ENCODE measurements at places on chromosomes 12 and 14.

DNA sequence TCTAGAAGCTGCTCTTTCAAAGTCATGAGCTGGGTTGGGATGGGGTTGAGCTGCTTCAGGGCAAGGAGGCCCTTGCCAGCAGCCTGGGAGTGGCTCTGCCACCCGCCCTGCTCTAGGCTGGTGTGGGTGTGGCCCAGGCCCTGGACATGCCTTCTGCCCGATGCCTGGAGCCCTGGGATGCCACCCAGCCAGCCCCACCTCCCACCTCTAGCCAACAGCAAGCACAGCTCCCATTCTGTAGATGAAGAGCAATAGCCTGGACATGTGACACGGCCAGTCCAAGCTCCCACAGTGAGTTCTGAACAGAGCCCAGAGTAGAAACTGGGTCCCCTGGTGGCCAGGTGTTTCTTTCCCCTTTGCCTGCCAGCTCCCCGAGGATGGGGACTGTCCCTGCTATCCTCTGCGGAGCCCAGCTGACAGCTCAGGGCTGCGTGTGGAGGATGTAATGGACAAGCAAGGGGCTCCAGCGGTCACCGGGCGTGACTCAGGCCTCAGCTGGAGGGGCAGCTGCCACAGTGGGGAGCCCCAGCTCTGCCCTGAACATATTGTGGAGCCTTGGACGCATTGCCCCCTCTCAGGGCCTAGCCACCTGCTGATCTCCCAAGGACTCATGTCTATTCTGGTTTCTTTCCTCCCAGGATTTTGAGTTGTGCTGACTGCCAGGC lies 165.2 kb downstream of the TSPAN9 start:
- DNase-seq: no peak

GRCh38 chr14:46139649-46140048 lies 511.9 kb downstream of the RPL10L start:
- no peak for DNase-seq

DNA sequence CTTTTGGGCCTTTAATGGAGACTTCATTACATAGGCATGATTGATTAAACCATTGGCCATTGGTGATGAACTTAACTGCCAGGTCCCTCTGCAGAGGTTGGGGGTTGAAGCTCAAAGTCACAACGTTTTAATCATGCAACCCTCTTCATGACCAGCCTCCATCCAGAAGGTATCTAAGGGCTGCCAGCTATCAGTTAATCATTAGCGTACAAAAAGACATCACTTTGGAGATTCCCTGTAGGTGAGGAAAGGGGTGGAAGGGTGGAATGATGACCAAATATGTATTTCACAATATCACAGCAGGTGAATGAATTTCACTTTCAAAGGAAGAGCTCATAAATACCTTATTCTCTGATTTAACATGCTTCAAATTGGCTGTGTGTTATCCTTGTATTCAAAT lies 92.0 kb downstream of the MIPOL1 start:
- DNase-seq: no peak

GRCh38 chr12:116533343-116534251 lies 25.6 kb upstream of the MAP1LC3B2 start:
- peak; percentile 55 for DNase-seq

- no peak for DNase-seq
Observed at GRCh38 chr12:111074559-111074958, 154.2 kb upstream of the MYL2 start.

- DNase-seq: no peak
Observed at GRCh38 chr12:99157946-99158345, 489.6 kb upstream of the GARIN6 start.

DNA sequence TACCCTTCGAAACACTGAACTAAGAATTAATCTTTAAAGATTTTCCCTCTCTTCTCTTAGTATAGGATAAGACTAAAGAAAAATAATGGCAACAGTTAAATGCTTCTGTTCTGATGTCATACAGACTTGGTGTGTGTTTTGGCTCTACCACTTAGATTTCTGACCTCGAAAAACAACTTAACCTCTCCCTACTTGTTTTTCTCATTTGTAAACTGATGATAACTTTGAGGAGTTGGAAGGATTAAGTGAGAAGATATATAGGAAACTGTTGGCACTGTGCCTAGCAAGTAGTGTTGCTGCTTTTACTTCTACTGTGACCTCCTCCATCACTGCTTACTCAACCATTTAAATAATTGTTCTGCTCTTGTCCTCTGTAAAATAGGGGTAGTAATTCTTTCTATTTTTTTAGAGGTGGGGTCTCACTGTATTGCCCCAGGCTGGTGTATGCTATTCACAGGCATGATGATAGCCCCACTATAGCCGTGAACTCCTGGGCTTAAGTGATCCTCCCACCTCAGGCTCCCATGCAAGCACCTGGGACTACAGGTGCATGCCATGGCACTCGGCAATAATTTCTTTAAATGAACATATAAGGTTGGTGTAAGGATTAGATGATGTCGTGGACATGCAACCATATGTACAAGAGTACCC lies 22.4 kb downstream of the PALS1 start:
- DNase-seq: no peak

DNA sequence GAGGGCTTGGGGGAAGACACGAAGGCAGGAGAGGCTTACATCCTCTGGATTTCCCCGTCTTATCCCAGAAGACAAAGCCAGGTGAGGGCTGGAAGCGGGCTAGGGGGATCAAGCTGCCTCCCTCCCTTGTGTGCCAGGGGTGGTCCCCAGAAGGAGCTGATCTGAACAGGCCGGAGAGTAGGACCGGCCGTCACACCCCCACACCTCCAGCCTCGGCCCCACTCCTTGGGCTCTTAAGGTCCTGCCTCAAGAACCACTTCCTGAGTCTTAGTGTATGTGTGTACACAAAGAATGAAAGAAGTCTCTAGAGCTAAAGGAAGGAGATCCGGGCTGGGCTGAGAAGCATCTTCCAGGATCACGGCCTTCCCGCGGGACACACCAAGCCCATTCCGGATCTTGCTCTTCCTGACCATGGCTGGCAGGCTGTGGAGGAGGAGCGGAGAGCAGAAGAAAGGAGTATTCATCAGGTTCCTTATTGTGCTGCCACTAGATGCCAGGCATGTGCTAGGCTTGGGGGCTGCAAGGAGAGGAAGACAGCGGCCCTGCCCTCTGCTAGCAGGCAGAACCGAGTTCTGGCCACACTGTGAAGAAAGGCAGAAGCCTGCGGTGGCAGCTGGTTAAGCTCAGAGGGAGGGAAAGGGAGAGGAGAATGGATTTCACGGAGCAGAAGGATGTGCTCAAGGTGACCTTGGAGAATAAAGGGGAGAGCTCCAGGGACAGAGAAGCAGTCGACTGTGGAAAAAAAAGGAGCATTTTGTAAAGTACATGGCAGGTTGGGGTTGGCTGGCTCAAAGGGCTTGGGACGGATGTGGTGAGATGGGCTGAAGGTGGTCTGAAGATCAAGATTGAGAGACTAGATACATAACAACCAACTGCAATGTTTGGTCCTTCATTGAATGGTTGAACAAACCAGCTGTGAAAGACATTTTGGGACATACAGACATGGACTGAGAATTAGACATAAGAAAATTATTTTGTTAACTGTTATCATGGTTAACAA lies 1.3 kb upstream of the CD63 start:
- DNase-seq: no peak

DNA sequence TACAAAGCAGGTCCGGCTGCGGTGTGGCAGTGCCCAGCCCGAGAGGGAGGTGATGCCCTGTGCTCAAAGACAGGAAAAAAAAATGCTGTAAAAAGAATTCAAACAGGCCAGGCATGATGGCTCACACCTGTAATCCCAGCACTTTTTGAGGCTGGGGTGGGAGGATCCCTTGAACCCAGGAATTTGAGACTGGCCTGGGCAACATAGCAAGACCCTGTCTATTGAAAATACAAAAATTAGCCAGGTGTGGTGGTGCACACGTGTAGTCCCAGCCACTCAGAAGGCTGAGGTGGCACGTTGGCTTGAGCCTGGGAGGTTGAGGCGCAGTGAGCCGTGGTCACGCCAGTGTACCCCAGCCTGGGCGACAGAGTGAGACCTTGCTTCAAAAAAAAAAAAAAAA lies 26.4 kb downstream of the DNAH10 start:
- DNase-seq: no peak

DNA sequence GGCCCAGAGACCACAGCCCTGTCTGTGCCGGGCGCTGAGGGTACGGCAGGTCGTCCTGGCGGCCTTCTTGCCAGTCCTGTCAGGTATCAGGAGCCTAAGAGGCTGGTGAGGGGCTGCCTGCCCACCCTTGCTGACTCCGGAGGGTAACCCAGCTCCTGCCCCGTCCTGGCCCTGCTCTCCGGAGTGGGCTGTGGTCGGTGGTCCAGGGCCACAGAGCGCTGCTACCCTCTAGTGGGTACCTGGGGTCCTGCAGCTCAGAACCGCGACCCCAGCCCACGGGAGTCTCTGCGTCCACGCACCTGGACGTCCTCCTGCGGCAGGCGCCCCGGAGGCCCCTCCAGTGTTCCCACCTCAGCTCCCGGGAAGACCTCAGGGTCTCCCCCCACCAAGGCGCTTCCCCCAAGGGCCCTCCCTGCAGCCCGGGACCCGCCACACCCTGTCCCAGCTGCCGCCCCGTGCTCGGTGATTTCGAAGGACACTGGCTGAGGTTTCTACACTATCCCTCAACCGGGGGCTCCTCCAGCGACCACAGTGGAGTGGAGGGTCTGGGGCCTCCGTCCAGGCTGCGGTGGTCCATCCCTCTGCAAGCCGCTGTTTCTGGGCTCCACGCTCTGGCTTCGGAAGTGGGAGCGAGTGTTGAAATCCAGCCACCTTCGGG lies 75.9 kb upstream of the FBRSL1 start:
- no peak for DNase-seq

GRCh38 chr14:62914025-62914424 lies 131.2 kb downstream of the KCNH5 start:
- DNase-seq: no peak

GRCh38 chr12:19010087-19010486 lies 119.4 kb upstream of the PLEKHA5 start:
- no peak for DNase-seq

DNA sequence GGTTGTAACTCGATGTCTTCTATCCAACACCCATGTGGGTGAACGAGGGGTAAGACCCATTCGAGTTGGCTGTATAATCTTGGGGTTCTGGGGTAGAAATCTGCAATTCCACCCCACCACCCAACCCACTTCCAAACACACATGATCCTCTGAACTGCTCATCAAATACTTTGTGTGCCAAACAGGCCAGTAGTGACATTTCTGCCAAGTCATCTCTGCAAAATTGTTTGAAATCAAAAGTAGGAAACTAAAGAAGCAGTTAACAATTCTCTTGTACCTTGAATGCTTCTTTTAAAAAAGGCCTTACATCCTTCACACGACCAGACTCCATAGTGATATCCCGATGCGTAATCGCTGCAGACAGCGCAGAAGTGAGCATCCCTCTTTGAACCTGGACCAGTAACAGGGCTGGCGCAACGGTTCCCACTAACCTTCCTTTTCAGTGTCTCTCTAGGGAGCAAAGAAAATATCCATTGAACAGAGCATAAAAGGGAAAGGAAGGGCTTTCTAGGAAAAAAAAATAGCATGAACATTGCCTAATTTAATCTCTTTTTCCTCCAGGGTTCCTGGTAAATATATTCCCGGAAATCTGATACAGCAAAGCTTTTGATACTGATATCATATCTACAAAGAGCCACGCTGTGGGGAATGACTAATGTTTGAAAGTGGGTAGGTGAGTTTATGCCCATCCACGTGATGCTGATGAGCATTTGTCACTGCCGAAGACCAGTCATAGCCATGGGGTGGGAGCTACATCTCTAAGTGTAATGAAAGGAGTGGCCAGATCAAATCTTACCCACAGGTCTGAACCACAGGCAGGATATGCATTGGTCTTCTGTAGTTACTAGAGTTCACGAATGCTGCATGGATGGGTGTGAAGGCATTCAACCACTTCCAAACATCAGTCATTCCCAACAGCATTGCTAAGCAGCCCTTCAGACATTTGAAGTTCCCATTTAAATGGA lies 14.2 kb downstream of the ESR2 start:
- no peak for DNase-seq

DNA sequence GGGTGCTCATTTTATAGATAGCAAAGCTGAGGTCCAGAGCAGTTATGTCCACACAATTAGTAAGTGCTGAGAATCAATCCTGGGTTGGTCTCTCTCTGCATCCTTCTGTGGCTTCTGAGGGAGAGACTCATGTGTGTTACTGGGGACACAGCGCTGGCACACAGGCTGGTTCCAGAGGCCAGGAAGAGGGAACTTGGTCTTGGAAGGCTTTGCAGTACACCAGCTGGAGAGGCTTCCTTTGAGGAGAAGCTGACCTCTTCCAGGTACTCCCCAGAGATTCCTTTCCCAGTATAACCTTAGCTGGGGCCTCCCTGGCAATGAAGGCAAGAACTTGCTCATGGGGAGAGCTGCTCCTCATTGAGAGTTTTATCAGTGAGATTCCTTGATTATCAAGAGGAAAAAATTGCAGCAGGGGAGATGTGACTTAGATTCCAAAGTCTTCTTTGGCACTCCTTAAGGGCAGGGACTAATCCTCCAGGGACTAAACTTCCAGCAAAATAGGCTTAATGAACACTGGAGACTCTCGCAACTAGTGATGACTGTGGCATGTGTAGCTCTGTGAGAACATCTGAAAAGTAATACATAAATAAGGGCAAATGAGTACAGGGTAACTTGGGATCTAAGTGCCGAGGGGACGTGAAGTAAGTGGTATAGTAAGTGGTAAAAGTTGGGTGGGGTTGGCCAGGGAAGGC lies 13.9 kb upstream of the KRT80 start:
- no peak for DNase-seq

- no peak for DNase-seq
Observed at GRCh38 chr12:67018105-67018504, 251.1 kb upstream of the CAND1 start.

DNA sequence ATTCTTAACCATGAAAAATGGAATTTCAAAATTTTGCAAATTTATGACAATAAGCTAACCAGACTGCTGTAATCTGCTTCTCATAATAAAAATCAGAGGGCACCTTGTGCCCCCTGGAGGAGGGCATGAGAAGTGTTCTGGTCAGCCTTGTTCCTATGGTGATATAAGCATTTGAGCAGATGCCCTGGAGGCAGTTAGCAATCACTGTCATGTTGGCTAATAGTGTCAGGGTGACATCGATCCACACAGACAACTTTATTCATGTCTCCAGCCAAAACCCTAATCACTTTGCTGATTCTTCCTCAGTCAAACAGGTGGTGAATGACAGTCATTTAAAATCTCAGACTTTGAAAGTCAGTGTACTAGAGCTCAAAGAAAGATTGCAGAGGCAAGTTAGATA lies 943.0 kb downstream of the GALC start:
- DNase-seq: no peak

DNA sequence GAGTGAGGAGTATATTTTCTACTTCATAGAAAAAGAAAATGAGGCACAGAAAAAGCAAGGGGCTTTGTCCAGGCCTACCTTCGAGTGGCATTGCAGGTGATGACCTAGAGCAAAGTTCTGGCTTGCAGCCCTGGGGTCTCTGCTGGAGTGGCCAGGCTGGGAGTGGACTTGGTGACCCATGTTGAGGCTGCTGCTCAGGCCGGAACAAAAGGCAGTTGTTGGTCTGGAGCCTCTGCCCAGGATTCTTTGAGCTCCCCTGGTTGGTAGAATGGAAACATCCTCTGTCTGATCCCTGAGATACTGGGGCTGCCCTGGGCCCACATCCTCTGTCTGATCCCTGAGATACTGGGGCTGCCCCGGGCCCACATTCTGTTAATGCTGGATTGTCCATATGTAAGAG lies 86.1 kb downstream of the ADCK1 start:
- DNase-seq: no peak

Measured in activated T-helper 1 cell treated with Interleukin-2 at 50 U/mL for 16 hours (primary cell).